ENCODE measurements at places on chromosomes 5 and 9. TPM values are rescaled to one million over a fixed set of nuclear protein-coding genes. Genes with fewer than 3 reads are reported as not detected.

- no peak for DNase-seq
These were observed 22.3 kb downstream of the LPAR1 start for GRCh38 chr9:111016016-111016415.

Gene PCDHA1
- 0.06 TPM for total RNA-seq

Gene PPP3R2
- not detected for total RNA-seq

DNA sequence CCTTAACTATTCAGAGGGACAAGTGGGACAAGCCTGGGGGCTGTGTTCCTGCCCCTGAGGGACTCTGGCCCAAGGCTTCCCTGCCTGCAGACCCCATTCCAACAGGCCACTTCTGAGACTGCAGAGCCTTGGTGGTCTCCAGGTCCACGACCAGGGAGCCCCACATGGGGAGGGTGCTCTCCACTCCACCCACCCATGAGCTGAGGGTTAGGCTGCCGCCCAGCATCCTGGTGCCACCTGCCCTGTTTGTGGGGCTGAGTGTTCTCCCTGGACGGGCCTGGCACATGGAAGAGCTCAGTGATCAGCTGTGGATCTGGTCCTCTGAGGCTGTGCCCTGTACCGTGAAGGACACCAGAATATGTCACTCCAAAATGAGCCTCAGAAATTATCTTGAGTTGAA is 2.5 kb upstream of the ABO start:
- no peak for DNase-seq

- DNase-seq, result no peak
These were observed 16.0 kb downstream of the ANXA6 start for GRCh38 chr5:151141535-151141934.

Gene DND1
- 0.52 TPM for total RNA-seq

Gene PCDHGB3
- 1.4 TPM for total RNA-seq

Gene FAM169A
- 2.4 TPM for total RNA-seq

DNA sequence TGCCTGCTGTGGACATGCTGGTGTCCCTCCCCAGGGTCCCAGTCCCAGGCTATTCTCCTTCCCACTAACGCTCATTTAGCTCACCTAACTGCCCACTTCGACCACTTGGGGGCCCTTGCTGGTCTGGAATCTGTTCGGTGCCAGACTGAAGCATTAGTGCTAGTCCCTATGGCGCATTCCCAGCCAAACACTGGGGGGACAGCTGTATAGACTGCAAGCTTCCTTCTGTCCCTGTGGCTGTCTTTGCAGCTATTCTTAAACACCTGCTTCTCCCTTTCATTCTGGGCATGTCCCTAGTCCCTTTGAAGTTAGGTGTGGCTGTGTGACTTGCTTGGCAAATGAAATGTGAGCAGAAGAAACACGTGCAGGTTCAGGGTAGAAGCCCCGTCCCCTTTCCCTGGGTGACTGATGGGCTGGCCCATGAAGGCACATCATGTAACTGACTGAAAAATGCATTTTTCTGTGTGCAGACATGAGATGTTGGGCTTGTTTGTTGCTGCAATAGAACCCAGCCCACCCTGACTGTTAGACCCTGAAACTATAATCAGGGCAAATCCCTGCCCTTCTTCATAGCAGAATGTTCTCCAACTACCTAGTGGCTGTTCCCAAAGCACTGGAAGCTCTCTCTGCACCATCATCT is 134.4 kb downstream of the BARX1 start:
- no peak for DNase-seq

GRCh38 chr9:69976152-69976551 is 67.5 kb upstream of the MAMDC2 start:
- peak; percentile 99 for DNase-seq

DNA sequence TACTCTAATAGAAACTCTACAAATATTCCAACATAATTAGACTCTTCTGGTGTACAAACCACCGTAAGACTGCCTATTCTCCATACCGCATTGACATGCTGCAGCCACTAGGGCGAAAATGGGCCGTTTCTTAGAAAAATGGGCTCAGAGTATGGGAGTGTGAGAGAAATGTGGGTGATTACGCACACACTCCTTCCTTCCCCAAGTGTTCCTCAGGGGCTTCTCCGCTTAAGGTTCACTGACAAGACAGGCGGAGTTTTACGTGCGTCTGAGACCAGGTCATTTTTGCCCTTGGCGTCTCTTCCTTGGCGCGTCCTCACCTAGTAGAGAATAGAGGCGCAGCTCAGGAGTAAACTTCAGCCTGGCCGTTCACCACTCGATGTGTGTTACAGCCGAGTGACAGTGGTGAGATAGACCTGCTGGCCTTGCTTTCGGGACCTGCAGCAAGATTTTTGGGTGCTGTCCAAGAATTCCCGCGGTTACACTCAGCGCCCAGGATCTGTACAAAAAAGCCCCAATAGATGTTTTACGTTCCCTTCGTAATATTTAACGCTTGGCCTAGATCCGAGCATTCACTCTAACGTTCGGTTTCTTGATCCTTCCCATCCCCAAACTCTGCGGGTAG is 1.8 kb upstream of the NTRK2 start:
- no peak for DNase-seq

GRCh38 chr9:89442981-89443814 is 54.7 kb downstream of the SEMA4D start:
- DNase-seq, result no peak

Gene SPATA24
- 3.7 TPM for total RNA-seq

Gene ADRA1B
- total RNA-seq, result 0.71 TPM

GRCh38 chr9:86637515-86637914 is 283.3 kb upstream of the TUT7 start:
- DNase-seq, result peak; percentile 29

DNA sequence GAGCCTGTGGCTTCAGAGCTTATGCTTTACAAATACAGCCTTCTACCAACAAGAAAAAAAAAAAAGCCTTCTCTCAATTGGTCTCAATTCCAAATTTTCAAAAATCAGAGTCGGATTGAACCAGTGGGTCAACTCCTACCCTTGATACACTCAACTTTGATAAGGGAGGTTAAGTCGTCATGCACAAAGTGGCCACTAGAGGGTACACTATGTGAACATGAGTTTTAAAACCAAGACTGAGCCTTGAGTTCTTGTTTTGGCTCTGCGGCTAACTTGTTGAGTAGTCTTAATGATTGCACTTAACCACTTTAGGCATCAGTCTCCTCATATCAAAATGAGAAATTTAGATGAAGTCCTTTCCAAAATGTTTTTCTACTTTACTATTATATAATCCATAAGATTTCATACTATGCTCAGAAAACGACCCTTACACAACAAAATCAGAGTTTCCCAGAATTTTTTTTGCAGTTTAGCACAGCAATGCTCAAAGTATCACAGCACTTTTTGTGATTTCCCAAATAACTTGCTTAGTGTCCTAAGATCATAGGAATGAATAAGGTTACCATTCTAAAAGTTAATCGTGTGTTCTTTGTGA is 92.9 kb upstream of the MTAP start:
- peak; percentile 70 for DNase-seq

GRCh38 chr5:8660133-8660893 is 791.4 kb downstream of the MTRR start:
- DNase-seq, result no peak

GRCh38 chr9:101846161-101846560 is 107.7 kb upstream of the GRIN3A start:
- no peak for DNase-seq

DNA sequence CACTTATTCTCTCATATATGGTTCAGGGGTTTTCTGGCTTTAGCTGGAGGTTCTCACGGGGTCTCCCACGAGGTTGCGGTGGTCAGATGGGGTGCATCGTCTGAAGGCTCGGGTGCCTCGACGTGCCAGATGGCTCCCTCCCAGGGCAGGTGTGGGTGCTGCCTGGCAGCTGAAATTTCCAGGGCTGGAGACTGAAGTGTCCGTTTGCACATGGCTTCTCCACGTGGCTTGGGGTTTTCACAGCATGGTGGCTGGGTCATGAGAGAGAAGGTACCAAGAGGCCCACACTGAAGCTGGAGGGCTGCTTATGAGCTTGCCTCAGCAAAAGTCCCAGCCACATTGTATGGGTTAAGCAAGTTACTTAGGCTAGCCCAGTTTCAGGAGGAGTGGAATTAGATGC is 218.6 kb downstream of the AGTPBP1 start:
- no peak for DNase-seq

GRCh38 chr9:72658703-72659102 is 137.3 kb downstream of the TMC1 start:
- DNase-seq, result no peak

- DNase-seq, result no peak
These were observed 1.1 kb upstream of the GPSM1 start for GRCh38 chr9:136326061-136326760.

DNA sequence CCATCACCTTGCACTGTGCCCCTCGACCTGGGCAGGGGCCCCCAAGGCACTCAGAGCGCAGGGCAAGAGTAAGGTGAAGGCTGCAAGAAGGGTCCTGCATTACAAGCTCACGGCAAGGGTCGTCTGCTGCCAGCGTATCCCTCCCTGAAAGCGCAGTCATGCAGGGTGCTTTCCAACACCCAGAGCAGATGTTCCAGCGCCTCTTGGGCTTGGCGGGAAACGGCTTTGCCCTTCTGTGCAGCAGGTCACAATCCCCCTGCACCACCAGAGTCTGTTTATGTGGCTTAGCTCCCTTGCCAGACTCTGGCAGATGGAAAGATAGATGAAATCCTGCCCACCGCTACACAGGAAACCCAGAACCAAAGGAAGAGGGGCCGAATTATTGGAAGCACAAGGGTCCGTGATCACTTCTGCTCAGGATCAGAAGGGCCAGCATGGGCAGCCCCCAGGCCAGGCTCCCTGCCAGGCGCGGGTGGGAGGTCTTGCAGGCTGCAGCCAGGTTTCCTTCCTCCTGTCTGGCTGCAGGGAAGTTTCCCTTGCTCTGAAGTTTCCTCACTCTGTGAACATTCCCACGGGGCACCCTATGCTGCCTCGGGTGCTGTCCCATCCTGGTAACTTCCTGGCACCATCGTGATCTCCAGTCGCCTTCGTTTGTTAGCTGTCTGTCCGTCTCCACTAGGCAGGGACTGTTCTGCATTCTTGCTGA is 132.2 kb downstream of the ZNF354C start:
- DNase-seq, result no peak

GRCh38 chr5:135993335-135993879 is 35.4 kb upstream of the TGFBI start:
- DNase-seq, result no peak

Gene SPATA31C1
- total RNA-seq, result not detected

GRCh38 chr5:134245101-134245604 is 19.3 kb upstream of the PPP2CA start:
- peak; percentile 77 for DNase-seq

Gene CD72
- total RNA-seq, result 1.4 TPM

GRCh38 chr5:68504306-68504705 is 288.8 kb downstream of the PIK3R1 start:
- DNase-seq, result no peak

Data from LHCN-M2 (cell line).